ENCODE measurements at places on chromosomes 5 and 9. TPM values are rescaled to one million over a fixed set of nuclear protein-coding genes. Genes with fewer than 3 reads are reported as not detected.

OLFML2A gene
- 169 TPM for total RNA-seq

INSL4 gene
- not detected for total RNA-seq

GRM6 gene
- total RNA-seq: not detected

RANBP17 gene
- 17.5 TPM for total RNA-seq

OGN gene
- 3.9 TPM for total RNA-seq

DNA sequence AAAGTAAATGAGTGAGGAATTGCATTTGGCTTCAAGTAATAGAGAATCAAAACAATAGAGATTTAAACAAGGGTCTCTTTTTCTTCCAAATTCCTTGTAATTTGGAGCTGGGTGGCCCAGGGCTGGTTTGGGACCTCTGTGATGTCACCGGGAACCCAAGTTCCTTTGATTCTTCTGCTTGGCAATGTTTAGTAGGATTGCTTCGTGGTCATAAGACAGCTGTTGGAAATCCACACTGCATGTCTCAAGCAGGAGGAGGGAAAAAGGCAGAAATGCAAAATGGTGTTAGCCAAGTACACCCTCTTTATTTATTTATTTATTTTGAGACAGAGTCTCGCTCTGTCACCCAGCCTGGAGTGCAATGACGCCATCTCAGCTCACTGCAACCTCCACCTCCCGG lies 72.6 kb upstream of the IL12B start:
- DNase-seq: no peak

GRCh38 chr9:1979741-1980367 lies 35.3 kb upstream of the SMARCA2 start:
- DNase-seq: no peak

DNA sequence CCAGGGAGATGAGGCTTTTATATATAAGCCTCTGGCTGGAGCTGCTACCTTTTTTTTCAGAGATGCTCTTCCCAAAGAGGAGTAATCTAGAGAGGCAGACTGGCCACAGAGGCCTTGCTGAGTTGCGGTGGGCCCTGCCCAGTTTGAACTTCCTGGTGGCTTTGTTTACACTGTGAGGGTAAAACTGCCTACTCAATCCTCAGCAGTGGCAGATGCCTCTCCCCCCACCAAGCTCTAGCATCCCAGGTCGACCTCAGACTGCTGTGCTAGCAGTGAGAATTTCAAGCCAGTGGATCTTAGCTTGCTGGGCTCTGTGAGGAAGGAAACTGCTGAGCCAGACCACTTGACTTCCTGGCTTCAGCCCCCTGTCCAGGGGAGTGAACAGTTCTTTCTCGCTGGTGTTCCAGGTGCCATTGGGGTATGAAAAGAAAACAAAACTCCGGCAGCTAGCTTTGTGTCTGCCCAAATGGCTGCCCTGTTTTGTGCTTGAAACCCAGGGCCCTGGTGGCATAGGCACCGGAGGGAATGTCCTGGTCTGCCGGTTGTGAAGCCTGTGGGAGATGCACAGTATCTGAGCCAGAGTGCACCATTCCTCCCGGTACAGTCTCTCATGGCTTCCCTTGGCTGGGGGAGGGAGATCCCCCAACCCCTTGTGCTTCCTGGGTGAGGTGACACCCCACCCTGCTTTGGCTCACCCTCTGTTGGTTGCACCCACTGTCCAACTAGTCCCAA lies 219.5 kb upstream of the IZUMO3 start:
- DNase-seq: no peak

GRCh38 chr5:99586878-99587277 lies 658.1 kb upstream of the CHD1 start:
- DNase-seq: no peak

DNA sequence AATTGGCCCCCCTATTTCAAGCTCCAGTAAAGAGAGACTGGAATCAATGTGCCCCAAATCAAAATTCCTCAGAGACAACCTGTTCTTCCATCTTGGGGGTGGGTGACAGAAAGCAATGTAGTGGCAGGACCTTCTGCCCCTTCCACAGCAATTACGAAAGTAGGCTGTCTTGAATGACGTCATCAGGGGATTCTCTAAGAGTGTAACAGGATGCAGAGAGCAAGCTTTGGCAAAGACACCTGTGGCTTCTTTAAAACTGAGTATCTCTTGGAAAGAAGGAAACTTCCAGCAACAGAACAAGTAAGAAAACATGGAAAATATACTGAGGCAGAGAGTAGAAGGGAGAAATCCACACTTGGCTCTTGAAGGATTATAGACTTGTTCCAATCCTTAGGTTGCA lies 247.6 kb upstream of the PDE4D start:
- no peak for DNase-seq

GRCh38 chr9:131954299-131954698 lies 125.4 kb downstream of the MED27 start:
- DNase-seq: no peak

GRCh38 chr5:118705959-118706667 lies 282.2 kb downstream of the DTWD2 start:
- no peak for DNase-seq

DNA sequence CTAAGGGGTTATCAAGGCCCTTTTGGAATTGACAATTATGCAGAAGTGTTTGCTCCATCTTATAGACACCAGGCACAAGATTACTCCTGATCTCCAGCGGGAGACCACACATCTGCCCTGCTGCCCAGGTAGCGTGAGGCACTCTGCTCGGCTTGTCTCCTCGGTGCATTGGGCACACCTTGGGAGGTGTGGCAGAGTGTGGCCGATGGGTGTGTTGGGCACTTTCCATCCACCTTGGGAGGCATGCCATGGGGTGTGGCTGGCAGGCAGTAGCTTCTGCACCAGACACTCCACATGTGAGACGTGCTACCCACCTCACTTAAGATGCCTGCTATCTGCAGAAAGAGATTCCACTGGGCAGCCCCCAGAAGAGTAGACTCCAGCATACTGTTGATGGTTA lies 54.1 kb downstream of the GADD45G start:
- no peak for DNase-seq

DNA sequence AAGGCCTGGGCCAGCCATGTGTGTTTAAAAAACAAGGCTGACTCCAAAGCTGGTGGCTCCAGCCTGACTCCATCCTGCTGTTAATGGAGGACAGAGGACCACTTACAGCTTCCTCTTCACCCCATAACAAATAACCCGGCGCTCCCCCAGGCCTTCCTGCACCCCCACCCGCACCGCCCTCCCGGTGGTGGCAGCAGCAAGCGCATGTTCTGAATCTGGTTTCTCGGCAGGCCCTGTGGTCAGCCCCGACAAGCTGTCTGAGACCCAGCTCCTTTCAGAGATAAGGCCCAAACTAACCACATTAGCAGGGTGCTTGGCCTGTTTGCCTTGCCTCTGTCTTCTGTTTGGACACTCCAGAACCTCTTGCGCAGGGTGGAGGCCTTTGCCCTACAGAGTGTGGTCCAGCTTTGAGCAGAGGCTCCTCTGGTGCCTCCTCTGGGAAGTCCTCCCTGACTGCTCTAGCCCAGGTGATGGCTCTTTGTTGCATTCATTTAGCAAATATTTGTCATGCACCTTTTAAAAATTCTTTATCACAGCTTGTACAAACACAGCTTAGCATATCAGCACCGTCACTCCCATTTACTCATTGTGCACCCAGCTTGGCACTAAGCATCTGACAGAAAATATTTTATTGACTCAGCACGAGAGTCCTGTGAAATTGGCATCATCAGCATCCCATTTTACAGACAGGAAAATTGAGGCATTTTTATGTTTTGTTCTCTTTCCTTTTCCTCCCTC lies 78.4 kb downstream of the NDFIP1 start:
- DNase-seq: no peak

GRCh38 chr9:87546704-87547103 lies 49.0 kb downstream of the DAPK1 start:
- peak; percentile 48 for DNase-seq

- no peak for DNase-seq
These were observed 9.6 kb downstream of the MAPK9 start for GRCh38 chr5:180282281-180282680.

GRCh38 chr5:2283481-2284045 lies 400.8 kb upstream of the IRX4 start:
- DNase-seq: no peak

- no peak for DNase-seq
These were observed 152.7 kb downstream of the SLIT3 start for GRCh38 chr5:169148138-169148740.

DNA sequence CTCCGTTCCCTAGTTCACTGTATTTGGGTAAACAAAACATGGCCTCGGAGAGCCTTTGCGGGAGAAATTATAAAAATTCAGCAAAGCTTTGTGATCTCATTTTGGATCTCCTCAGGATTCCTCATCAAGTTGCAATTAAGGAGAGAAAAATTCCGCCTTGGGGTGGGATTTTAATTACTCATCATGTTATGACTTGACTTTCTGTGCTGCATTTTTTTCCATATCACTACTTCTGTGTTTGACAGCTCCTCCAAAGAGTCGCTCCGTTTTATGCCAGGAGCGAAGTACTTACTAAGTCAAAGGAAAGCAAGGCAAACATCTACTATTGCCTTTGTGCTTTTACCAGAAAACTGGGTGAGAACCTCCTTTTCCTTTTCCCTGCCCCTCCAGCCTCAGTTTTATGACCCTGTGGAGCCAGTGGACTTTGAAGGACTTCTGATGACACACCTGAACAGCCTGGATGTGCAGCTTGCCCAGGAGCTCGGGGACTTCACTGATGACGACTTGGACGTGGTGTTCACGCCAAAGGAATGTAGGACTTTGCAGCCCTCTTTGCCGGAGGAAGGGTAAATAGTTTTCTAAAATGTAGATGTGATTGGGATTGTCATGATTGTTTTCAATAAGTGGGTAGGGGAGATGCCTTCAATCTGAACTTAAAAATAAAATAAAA lies 71.5 kb downstream of the DOCK8 start:
- no peak for DNase-seq

- peak; percentile 42 for DNase-seq
These were observed 70.2 kb upstream of the CTSL start for GRCh38 chr9:87655731-87656130.

Measured in osteocyte (in vitro differentiated cells).